Glutamatergic neuron (in vitro differentiated cells): ENCODE measurements at places on chromosomes 6 and 20. TPM values are rescaled to one million over a fixed set of nuclear protein-coding genes. Genes with fewer than 3 reads are reported as not detected.

GRCh38 chr6:126716826-126717509 is 377.1 kb downstream of the CENPW start:
- DNase-seq = no peak

The PREP gene
- 206 TPM for total RNA-seq

The SSTR4 gene
- total RNA-seq = not detected

DNA sequence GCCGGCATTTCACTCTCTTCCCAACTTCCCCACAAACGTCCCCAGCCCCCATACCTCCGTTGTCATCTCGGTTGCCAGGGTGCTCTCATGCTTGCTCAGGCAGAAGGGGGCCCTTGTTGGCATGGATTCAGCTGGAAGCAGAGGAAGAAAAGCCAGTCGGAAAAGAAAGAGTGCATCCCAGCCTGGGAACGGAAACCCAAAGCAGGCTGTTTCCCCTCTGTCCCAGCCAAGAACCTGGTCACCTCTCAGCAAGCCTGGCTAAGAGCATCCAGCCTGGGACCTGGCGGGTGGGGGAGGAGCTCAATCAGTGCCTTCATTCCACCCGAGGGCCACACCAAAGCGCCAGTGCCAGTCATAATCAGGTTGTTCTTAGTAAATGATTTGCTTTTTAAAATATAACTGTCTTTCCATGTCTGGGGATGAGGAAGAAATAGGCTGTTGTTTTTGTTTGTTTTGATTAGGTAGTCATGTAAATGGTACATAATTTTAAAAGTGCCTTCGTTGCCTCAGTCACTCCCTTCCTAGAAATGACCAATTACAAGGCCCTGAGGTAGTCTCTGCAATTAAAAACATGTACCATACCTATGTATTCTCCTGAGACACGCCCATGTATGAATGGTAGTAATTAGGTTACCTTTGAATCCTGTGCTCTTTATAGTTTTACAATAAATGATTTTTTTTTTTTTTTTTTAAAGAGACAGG is 21.1 kb downstream of the CHMP4B start:
- DNase-seq = no peak

DNA sequence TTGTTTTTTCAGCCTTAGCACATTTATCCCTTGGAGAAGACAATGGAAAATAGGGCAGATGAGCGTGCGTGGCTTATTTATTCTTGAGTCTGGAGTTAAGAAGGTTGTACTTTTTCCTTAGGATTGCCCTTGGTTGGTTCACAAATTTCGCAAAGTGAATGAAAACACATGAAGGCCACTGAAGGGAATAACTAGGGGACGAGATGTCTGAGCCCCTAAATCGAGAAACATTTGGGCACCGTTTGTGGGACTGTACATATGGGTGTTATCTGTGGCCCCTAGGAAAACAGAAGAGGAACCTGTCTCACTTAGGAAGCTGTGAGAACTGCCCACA is 19.4 kb upstream of the TRIM27 start:
- DNase-seq = no peak

GRCh38 chr6:41503827-41504465 is 42.2 kb upstream of the FOXP4 start:
- DNase-seq = no peak

DNA sequence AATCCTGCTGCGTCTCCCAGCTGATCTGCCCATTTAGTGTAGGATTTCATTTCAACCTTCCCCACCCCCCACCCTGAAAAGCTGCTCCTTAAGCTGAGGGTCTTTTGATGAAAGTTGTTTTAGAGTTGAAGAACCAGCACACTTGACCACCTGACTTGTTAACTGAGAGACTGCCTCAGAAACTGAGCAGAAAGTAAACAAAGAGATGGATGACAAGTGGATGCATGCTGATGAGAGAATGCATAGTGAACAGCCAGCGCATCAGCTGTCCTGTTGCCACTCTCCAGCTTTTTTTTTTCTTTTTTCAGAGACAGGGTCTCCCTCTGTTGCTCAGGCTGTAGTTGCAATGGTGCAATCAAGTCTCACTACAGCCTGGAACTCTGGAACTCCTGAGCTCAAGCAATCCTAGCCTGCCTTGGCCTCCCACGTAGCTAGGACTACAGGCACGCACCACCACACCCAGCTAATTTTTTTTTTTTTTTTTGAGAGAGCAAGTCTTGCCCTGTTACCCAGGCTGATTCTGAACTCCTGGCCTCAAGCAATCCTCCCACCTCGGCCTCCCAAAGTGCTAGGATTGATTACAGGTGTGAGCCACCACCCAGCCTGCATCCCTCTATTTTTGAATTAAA is 9.5 kb downstream of the RPL10A start:
- no peak for DNase-seq

The SLC25A27 gene
- 13.6 TPM for total RNA-seq

- peak; percentile 87 for DNase-seq
Measured at GRCh38 chr6:30722280-30723112, 2.3 kb downstream of the TUBB start.

The RCAN2 gene
- 21.6 TPM for total RNA-seq

- DNase-seq = no peak
Measured at GRCh38 chr6:69976591-69977090, 110.3 kb downstream of the COL19A1 start.

- DNase-seq = no peak
Measured at GRCh38 chr20:58753922-58754551, 61.4 kb downstream of the NPEPL1 start.
